ENCODE measurements at places on chromosomes 1 and 21. TPM values are rescaled to one million over a fixed set of nuclear protein-coding genes. Genes with fewer than 3 reads are reported as not detected.

- DNase-seq: no peak
Observed at GRCh38 chr1:240656531-240656930, 44.6 kb upstream of the GREM2 start.

The OR11L1 gene
- total RNA-seq: not detected

- DNase-seq: no peak
Observed at GRCh38 chr1:196637606-196638005, 14.2 kb upstream of the CFH start.

- DNase-seq: no peak
Observed at GRCh38 chr1:61572046-61572445, 152.9 kb downstream of the TM2D1 start.

DNA sequence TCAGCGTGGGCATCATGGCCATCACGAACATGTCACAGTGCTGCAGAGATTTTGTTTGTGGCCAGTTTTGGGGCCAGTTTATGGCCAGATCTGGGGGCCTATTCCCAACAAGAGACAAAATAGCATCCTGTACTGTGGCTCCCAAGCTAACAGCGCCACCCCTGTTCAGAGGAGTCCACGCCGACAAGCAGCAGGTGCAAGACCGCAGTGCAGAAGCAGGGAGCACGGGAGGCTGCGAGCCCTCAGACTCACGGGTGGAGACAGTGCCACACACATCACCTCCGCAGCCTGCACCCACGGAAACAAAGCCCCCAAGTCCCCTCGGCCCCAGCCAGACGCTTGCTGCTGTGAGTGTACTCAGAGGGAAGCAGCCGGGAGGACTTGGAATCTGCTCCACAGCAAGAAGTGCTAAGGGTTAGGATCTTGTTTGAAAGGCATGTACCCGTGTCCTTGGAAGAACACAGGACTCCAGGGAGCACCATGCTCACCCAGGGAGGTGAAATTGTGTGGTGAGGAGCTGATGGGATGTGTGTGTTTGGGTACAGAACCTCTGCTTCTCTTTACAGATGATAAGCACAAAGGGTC, 7.1 kb downstream of the TCP10L start:
- DNase-seq: peak; percentile 17

DNA sequence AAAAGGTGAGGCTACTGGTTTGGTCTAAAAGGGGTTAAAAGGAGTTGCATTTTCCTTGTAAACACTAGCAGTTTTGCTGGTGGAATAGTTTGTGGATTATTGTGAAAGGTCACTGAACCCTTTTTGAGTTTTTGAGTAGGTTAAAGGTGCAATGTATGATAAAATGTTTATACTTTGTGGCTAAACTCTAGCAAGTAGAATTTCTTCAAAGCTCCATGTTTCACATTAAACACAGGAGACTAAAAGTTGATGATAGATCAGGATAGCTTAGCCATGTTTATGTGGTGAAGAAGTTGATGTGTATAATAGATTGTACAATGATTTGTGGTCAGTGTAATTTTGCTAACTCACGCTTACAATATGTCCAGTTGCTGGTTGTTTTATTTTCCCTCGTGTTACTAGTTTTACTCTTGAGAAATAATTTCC, 13.1 kb downstream of the ZNF326 start:
- no peak for DNase-seq

- no peak for DNase-seq
Observed at GRCh38 chr1:2104621-2105427, 54.6 kb downstream of the PRKCZ start.

Measured in OCI-LY7 (cell line).